Stimulated activated CD8-positive, alpha-beta memory T cell treated with anti-CD3 and anti-CD28 coated beads, Interleukin-4, amount 100 ng/mL, for 4 hours (primary cell): ENCODE measurements at places on chromosomes 2 and 18.

DNA sequence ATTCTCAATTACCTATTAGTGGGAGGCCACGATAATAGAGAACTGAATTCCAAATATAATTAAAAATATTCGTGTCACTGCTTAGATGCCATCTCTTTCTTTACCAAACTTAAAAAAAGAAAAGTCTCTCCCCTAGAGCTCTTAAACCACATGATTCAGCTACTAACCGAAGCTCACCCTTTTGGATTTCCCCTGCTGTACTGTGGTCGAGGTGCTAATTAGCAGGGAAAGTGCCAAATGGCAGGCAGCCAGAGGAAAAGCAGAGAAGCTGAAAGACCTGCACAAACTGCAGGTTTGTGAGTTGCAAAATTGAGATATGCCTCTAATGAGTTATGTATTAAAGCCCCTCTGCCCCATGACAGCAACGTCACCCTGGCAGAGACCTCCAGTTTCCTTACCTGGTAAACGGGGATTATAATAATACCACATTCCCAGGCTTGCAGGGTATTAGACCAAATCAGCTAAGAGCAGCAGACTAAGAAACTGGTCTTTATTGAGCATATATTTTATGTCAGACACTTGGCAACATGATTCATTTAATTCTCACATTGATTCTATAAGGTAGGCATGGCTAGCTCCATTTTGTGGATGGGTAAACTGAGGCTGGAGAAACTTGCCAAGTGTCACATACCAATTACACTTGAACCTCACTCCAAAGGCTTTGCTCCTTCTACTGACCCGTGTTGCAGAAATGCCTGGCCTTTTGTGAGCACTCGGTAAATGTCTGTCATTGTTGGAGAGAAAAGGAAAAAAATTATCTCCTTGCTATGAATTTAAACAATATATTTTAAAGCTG is 259.7 kb downstream of the LPIN1 start:
- DNase-seq = peak; percentile 48

GRCh38 chr2:160347269-160347863 is 146.2 kb downstream of the RBMS1 start:
- no peak for DNase-seq

DNA sequence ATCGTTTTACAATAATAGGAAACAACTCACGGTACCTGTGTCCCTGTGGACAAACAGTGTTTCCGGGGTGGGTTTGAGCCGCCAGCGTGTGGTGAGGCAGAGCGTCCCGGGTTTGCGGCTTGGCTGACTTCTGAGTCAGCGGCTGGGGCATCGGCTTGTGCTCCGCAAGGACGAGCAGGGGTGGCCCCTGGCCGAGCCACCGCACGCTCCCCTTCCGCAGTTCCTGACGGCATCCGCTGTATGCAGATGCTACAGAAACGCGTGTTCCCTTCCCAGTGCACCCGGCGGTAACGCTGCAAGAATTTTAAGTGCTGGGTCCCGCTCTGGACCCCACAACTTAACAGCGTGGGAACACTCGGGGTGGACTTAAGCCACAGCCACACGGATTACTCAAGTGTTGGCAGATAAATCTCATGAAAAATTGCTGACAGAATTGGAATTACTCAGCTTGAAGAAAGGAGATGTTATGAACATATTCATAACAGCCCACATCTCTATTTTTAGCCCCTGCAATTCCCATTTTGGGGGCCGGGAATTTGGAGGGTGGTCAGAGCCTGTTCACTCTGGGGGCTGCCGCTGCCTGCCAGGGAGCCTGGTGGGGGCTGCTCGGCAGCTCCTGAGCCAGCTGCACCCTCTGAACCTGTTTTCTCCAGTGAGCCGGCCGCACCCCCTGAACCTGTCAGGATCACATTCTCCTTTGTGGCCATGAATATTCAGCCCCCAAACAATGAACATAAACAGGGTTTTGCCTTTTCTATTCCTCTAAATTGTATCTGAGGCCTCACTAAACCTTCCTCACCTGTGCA is 12.6 kb upstream of the KCNG2 start:
- DNase-seq = no peak

DNA sequence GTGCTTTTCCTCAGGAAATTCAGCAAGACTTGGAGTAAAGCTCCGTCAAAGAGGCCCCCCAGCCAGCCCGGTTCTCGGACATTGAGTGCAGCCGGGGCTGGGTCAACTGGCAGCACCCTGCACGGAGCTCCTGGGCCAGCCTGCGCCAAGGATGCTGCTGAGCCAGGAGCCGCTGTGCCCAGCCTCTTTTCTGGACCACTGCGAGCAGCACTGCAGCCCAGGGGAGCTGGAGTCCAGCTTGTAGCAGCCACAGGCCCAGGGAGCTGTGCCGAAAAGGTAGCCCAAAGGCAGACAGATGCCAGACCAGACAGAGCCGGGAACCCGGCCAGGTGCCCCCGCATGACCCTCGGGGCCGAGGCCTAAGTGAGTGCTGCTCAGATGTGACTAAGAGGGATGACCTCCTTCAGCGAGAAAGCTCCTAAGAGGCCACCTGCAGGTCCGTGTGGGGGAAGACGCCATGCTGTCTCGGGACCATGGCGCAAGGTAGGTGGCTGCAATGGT is 7.3 kb downstream of the CLHC1 start:
- DNase-seq = no peak

GRCh38 chr2:223027442-223027841 is 24.5 kb upstream of the KCNE4 start:
- DNase-seq = no peak

GRCh38 chr2:221818616-221819320 is 246.7 kb upstream of the EPHA4 start:
- DNase-seq = no peak

GRCh38 chr2:174662859-174663258 is 65.3 kb upstream of the WIPF1 start:
- DNase-seq = no peak

- no peak for DNase-seq
These were observed 216.1 kb upstream of the RAB6C start for GRCh38 chr2:129763190-129763846.

- DNase-seq = no peak
These were observed 206.8 kb downstream of the OTX1 start for GRCh38 chr2:63257473-63257872.

DNA sequence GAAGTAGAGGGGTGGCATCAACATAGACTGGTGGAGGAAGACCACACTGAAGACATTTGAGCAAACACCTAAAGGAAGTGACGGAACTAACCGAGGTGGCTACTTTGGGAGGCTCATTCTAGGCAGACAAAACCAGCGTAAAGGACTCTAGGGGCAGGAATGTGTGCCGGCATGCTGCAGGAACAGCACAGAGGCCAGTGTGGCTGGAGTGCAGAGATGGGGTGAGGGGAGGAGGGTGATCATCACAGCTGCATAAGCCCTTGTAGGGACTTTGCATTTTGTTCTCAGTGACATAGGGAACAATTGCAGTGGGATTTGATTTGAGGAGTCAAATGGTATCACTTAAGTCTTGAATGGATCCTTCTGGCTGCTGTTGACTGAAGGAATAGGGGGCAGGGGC is 253.5 kb downstream of the NCKAP5 start:
- DNase-seq = no peak

DNA sequence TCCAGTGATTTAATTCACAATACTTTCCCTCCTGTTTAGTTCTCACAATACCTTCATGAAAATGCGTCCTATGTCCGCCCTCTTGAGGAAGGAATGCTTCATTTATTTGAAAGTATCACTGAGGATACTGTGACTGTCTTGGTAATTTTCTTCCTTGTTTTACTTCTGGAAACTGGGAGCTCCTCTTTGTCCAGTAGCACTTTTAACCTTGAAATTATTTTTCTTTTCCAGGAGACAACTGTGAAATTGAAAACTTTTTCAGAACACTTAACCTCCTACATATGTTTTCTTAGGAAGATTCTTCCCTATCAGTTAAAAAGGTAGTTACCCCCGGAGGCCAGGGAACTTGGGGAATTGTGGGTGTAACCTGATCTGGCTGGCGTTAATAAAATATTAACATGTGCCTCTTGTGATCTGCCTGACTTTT is 58.9 kb upstream of the STON1 start:
- DNase-seq = no peak

GRCh38 chr2:139020287-139020686 is 240.1 kb upstream of the NXPH2 start:
- DNase-seq = no peak

DNA sequence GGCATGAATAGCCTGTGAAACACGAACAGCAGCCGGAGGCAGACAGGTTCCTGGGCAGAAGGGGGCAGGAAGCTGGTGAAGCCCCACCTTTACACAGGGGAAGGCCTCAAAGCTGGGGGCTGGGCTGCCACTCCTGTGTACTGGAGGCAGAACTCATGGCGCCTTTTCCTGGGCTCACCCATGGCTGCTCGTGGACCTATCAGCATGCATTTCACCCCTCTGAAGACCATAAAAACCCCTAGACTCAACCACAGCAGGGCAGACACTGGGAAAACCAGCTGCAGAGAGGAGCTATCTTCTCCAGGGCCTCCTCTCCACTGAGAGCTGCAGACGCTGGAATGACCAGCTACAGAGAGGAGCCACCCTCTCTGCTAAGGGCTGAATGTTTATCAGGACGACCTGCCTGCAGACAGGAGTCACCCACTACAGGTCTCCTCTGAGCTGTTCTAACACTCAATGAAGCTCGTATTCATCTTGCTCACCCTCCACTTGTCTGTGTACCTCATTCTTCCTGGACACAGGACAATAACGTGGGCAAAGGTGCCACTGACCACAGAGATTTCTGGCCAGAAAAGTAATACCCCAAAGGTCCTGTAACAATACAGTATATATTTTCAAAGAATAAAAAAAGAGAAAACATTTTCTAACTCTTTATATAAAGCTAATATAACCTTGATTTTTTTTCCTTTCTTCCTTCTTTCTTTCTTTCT is 18.9 kb upstream of the CCDC88A start:
- no peak for DNase-seq

DNA sequence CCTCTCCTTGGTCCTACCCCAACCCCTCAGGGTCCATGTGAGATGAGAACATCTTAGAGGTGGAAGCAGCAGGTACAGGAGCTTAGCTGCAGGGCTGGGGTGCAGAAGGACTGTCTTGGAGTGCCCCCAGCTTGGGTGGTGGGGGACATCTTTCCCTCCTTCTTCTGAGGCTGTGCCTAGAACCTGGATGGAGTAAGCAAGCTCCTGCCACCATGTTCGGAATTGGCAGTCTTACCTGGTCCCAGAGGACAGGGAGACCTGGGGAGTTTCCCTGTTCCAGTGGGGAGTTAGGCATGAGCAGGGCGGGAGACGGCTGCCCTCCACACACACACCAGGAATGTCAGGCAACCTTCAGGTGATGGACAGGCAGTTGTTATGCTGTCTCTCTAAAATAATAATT is 131.0 kb upstream of the COPS8 start:
- DNase-seq = no peak

GRCh38 chr2:182949052-182949451 is 82.6 kb upstream of the FRZB start:
- DNase-seq = no peak

DNA sequence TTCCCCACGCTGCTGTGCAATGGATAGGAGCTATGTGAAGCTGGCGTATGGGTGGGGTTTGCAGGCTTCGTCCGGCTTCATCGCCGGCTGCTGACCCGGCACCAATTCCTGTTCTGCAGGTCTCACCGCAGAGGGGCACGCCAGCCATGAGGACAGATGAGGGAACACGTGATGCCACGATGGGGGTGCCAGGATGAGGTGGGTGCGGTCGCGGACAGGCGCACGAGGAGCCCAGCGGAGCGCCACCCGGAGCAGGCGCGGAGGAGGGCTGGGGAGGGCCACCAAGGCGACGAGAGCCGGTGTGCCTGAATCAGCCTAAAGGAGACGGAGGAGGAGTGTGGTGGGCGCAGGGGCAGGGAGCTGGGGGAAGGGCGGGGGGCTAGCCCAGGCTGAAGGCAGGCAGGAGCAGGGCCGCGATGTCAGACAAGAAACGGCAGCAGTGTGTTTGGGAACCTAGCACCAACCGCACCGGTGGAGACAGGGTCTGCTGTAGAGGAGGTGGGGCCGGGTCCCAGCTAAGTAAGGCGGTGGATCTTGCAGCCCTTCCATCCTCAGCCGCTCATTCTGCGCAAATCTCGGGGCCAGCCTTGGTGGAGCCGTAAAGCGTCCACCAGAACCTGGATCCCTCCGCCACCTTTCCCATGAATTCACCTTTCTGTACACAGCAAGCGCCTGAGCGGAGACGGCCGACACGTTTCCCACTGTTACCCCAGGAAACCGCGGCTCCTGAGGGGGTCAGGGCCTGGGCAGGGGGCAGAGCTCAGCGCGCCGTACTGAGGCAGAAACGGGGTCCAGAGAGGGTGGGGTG is 17.0 kb upstream of the CD8A start:
- peak; percentile 50 for DNase-seq

DNA sequence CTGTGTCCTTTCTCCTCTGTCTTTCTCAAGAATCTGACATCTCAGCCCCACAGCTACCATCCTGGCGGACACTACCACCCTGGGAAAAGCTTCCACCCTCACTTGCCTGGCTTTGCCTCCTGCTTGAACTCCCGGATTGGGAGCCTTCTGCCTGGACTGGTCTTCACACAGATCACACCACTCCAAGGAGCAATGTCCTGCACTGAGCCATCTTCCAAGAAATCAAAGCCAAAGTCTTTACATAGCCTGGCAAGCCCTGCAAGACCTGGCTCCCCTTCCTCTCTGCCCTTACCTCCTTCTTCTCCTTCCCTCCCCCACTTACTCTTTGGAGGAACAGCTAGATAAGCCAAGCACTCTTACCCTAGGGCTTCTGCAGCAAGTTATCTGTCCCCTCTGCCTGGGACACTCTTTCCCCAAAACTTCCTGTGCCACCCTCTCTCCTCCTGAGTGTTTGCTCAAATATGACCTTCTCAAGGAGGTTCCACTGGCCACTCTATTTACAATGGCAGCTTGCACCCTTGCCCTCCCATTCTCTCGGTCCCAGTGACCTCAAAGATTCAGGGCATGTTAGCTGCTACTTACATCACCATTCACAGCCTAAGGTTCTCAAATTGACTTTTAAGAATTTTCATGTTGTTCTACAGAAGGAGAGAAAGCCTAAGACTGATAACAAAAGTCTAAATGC is 9.7 kb downstream of the ATP8B1 start:
- no peak for DNase-seq

GRCh38 chr18:31634331-31634713 is 42.6 kb downstream of the TTR start:
- no peak for DNase-seq
